NCI-H524 (cell line): ENCODE measurements at places on chromosomes 2 and 18.

DNA sequence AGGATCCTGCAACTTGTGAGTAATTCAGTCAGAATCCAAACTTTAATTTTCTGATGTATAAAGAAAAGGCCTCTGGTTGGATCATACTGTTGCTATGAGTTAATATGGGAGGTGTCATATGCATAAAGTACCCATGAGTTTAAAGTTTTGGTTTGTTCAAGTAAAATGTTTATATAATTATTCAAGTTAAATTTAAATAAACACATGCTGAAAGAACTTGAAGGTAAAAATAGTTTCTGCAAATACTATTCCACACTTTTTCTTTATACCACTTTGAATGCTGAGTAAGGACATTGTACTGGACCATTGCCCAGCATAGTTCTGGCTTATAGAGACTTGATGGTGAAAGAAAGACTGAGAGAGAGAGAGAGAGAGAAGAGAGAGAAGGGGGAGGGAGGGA, 30.7 kb downstream of the PKP4 start:
- no peak for DNase-seq

DNA sequence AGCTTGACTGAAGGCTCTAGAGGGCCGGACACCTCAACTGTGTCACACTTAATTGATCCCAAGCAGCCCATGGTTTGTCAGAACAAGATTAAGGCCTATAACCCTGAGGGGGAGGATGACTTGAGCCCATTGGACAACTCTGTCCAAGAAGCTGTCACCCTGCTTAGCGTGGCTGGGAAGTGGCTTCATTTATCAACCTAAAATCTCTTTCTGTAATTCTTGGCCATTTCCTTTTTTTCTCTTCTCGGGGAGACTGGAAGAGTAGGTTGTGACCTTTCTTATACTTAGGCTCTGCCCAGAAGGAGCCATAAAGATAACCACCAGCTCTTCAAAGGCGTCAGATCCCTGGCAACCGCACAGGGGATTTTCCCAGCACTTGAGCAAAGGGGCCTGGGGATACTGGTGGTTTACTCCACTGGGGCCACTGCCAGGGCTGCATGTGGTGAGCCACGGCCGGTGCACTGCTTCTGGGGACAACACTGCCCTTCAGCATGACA, 265.5 kb downstream of the CYRIA start:
- no peak for DNase-seq

DNA sequence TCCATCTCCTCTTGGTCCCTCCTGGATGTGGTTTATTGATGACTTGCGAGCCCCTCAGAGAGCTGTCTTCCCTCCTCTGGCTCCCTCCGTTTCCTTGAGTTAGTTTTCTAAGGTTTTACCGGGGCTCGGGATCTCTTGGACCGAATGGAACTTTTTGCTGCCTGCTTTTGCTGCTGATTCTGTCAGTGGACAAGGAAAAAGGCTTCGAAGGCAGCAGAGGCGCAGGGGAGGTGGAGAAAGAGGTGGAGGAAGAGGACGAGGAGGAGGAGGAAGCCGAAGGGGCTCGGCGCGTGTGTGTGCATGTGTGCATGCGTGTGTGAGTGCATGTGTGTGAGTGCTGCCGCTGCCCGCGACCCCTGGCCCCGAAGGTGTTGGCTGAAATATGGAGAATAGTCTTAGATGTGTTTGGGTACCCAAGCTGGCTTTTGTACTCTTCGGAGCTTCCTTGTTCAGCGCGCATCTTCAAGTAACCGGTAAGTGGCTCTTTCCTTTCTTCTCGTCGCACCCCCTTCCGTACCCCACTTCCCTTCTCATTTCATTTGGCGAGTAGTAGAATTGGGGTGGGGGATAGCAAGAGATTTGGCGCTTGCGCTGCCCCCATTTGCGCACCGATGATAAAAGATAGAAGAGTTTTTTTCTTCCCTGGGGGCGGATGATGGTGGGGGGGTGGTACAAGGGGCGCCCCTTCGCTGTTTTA, 557 bp downstream of the DCC start:
- DNase-seq = peak; percentile 60

GRCh38 chr2:109644571-109645275, 30.6 kb downstream of the SOWAHC start:
- DNase-seq = no peak

DNA sequence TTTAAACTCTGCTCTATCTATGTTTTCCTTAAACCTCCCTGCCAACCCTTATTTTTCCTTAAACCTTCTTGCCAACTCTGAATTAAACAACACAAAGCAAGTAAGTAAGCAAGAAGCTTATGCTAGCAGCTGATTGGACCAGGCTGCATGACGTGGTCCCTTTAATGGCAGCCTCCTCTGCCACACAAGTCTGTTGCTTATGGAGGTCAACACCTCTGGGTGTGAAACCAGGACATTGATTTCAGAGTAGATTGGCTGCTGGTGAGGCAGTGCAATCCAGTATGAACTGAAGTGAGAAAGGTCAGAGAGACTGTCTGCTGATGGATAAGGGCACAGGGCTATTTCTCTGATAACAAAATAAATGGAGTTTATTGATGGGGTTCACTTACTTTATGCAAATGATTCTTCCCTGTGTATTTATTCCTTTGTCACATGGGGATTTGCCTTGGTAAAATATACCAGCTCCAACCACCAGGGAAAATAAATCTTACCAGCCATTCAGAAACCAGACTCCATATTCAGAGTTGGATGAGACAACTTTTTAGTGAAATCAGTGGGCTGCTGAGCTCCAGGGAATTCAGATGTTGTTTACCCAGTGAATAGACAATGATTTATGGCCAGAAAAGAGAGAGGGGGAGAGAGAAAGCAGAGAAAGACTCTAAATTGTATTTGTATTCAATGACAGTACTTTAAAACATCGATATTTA, 112.2 kb upstream of the NCKAP5 start:
- DNase-seq = no peak

- no peak for DNase-seq
Measured at GRCh38 chr2:196801674-196802261, 2.3 kb upstream of the GTF3C3 start.
